ENCODE measurements at places on chromosomes 1 and 21.

GRCh38 chr21:42324896-42325295, 9.7 kb upstream of the TFF3 start:
- DNase-seq, result no peak

GRCh38 chr1:202547215-202547614, 163.0 kb downstream of the SYT2 start:
- DNase-seq, result no peak

- no peak for DNase-seq
These were observed 57.0 kb upstream of the SYNC start for GRCh38 chr1:32759521-32759981.

DNA sequence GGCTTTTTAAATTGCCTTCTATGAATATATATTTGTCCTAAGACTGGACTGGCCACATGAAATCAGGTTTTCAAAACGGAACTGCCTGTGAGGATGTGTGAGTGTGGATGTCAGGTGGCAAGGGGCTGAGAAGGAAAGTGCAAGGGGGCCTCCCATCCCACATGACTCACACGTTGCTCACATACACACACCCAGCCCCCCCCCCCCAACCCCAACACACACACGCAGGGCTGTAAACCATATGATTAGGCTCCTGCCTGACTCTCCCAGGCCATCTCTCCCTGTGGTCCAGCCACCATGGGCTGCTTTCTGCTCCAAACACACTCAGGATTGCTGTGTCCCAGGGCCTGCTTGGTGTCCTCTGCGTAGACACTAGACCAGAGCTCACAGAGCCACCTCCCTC, 22.4 kb downstream of the DEGS1 start:
- DNase-seq, result peak; percentile 99

GRCh38 chr1:85200463-85201339, at the start of gene SYDE2:
Gene SYDE2 (minus strand): TSS chr1:85201016. CDS start chr1:85200996, 20 bp downstream.
- DNase-seq, result peak; percentile 25

DNA sequence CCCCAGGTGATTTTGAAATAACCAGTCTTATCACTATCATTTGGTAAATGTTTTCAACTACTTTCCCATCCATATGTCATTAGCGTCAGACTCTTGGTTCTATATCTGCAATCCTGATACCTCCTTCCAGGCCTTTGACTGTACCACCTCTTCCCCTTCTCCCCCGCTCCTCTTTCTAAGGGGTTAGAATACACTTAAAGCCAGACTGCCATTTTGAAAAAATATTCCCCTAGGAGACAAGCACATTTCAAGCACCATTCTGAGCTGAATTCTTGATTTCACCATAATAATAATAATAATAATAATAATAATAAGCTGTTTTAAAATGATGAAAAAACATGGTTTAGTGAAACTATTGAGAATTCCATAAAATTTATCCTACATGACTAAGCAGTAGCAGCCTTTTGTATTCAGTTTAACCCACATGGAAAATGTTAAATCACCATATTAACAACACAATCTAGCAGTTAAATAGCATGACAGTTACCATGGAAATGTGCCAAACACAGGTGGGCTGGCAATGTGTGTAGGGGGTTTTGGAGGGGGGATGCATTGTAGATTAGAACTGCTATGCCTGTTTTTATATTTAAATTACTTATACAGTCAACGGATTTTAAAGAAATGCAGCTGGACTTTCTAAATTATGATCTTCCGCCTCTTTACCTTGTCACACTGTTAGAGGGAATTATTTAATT, 480.2 kb upstream of the DEPDC1 start:
- no peak for DNase-seq

GRCh38 chr1:246651012-246651695, 73.1 kb upstream of the SCCPDH start:
- DNase-seq, result no peak

DNA sequence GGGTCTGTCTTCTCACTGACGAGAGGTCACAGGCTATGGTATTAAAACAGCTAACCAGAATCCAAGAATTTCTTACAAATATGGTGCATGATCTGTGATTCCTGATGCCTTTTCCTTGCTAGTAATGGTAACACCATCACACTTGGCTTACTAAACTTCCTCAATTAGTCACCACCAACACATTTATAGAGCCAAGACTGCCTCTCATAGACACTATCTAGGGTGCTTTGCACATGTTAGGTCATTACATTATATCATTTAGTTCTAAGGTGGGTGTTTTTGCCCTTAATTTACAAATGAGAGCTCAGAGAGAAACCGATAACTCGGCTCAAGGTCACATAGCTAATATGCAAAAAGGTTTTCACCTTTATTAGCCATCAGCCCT, 8.7 kb downstream of the KIF21B start:
- DNase-seq, result no peak

GRCh38 chr1:24294228-24294672, 24.9 kb upstream of the GRHL3 start:
- DNase-seq, result peak; percentile 53

GRCh38 chr1:30911059-30911954, 2.7 kb upstream of the SDC3 start:
- DNase-seq, result peak; percentile 72

- no peak for DNase-seq
These were observed 50.2 kb downstream of the DENND1B start for GRCh38 chr1:197725044-197725443.

GRCh38 chr1:210677533-210677932, 348.8 kb downstream of the HHAT start:
- no peak for DNase-seq

- DNase-seq, result no peak
These were observed 1237.8 kb upstream of the ADGRL4 start for GRCh38 chr1:80244372-80244771.

GRCh38 chr1:25100151-25100833, 132.0 kb downstream of the SYF2 start:
- no peak for DNase-seq

DNA sequence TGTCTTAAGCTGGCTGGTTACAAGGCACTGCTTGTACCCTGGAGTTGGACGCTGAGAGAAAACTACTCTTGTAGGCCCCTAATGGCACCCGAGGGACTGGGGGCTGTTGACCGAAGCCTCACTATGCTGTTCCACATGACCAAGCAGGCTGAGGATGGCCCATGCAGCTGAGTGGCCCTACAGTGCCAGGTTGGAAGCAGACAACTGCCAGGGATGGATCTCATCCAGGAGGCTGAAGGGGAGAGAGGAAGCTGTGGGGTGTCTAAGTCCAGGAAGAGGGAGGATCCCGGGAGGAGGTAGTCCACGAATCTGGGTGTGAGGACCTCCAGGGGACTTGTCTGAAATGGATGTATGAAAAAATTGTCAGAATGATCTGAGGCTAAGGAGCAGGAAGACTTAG, 45.8 kb downstream of the FOXD2 start:
- DNase-seq, result no peak

DNA sequence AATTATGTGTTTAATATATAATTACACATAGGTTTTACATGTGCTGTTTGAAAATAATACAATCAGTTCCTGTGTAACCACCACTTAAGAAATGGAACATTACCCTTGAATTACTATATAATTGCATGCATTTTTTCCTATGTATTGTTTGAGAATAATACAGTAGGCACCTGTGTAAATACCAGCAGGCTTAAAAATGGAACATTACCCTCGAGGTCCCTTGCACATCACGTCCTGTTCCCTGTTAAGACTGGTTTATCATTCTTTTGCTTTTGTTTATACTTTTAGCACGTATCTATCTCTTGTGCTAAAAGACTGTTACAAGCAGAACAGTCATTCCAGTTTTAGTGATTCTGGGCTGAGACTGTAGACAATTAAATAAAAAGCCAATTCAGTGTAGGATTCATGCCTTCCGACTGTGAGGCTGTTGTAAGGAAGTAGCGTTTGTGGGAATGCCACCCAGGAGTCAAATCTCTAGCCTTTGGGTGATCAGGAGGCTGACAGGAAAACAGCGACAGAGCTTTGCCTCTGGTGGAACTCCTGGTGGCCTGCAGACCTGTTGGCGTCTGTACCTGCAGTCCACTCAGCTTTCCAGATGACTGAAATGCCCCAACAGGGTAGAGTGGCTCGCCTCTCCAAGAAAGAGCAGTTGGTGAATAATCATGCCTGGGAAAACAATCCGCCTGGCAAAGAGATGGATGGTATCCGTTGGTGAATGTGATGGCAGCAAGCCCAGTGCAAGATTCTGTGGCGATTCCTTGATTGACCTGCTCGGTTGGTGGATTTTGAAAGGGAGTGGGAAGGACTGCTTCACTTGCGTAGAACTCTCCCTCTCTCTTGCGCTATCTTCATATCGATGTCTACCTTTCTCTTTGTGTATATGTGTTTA, 58.0 kb downstream of the DISC1 start:
- DNase-seq, result no peak

DNA sequence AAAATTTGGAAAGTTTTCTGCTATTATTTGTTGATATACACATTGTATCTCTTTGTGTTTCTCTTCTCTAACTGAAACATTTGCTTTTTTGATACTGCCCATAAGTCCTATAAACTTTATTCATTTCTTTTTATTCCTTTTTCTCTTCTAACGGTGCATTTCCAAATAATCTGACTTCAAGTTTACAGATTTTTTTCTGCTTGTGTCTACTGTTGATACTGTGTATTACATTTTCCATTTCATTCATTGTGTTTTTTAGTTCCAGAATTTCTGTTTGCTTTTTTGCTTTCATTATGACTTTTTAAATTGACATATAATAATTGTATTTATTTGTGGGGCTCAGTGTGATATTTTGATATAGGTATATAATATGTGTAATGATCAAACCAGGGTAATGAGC, 38.3 kb upstream of the PLA2G2A start:
- no peak for DNase-seq

DNA sequence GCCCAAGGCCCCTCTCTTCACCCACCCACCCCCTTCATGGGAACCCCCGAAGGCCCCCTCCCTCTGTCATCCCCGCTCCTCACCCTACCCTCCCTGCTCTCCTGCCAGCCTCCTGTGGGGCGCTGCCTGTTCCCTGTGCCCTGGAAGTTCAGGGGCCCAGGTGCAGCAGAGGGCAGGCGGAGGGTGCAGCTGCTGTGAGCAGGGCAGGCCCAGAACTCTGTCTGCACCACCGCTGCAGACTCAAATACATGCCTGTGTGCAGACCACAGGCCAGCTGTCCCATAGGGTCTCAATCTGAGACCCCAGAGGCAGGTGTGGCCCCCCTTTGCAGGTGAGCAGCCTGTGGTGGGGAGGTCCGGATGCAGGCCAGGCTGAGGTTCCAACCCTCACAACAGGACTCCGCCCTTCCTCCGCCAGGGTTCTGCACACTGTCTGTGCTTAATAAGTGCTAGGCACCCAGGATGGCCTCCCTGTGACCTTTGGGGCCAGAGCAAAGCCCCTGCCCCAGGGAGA, 62.5 kb downstream of the WNT9A start:
- DNase-seq, result no peak

GRCh38 chr1:164651351-164651951, 92.5 kb downstream of the PBX1 start:
- no peak for DNase-seq

- no peak for DNase-seq
These were observed 27.8 kb downstream of the HSPG2 start for GRCh38 chr1:21909286-21909759.

GRCh38 chr1:241658081-241658793, 6.2 kb downstream of the WDR64 start:
- DNase-seq, result no peak

- no peak for DNase-seq
These were observed 120.5 kb upstream of the KLHDC7A start for GRCh38 chr1:18360251-18360650.

DNA sequence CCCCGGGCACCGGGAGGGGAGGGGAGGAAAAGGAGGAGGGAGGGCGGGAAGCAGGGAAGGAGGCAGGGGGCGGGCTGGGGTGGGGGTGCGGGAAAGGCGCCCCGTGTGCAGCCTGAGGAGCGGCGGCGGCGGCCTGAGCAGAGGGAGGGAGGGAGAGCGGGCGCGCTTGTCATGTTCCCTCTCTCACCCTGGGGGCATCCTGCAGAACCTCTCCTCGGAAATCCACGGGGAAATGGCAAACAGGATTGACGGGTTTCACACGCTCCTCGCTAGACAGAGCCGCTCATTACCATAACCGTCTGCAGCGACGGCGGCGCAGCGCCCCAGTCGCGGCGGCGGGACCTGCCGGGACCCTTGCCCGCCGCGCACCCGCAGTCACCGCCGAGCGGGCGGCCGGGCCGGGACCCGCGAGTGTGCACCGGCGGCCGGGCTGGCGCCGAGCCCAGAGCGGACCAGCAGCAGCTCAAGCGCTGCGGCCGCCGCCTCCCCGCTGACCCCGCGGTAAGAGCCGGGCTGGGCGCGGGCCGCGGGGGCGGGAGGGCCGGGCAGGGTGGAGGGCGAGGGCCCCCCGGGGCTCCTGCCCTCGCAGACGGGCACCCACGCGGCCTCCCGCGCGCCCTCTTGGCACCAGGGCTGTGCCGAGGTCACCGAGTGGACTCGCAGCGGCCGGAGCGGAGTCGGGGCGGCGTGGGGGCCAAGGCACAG, at the start of gene SERTAD4:
Gene SERTAD4, plus strand, starts transcription at position 286 of the 705 bp plus-strand sequence. CDS start 5,165 bp downstream, outside the sequence.
- no peak for DNase-seq

GRCh38 chr21:38905752-38906151, 100.0 kb downstream of the ETS2 start:
- DNase-seq, result no peak

- DNase-seq, result no peak
These were observed 3.4 kb downstream of the CLCA1 start for GRCh38 chr1:86472152-86472551.

GRCh38 chr1:174044418-174045222, 22.5 kb upstream of the RC3H1 start:
- no peak for DNase-seq

DNA sequence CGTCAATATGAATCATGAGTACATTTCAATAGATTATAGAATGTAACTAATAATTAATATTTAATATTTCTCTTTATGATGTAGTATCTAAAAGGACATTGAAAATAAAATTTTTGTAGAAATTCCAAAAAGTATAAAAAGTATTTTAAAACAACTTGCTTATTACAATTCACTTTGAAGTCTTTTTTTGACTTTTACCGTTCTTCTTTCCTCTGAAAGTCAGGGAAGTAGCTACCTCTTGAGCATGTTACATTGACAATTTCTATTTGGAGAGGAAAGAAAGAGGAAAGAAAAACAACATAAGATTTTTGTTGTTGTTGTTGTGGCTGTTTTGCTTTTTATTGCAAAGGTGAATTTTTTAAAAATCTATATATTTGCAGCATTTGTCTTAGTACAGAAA, 1.3 kb downstream of the PTPRC start:
- no peak for DNase-seq

GRCh38 chr1:85940656-85941306, 215.8 kb downstream of the COL24A1 start:
- DNase-seq, result no peak

All from CD14-positive monocyte (primary cell).